ENCODE measurements at places on chromosomes 1 and 21.
A peak's percentile ranks its signal among the peaks of the same experiment; 100 is the strongest.

GRCh38 chr1:210207597-210208450 is 24.8 kb upstream of the SERTAD4 start:
- DNase-seq = no peak

GRCh38 chr1:17915511-17916197 is 160.5 kb downstream of the ACTL8 start:
- no peak for DNase-seq

- DNase-seq = no peak
These were observed 31.6 kb downstream of the DOP1B start for GRCh38 chr21:36188081-36188681.

GRCh38 chr1:162721471-162721870 is 69.0 kb upstream of the HSD17B7 start:
- DNase-seq = no peak

DNA sequence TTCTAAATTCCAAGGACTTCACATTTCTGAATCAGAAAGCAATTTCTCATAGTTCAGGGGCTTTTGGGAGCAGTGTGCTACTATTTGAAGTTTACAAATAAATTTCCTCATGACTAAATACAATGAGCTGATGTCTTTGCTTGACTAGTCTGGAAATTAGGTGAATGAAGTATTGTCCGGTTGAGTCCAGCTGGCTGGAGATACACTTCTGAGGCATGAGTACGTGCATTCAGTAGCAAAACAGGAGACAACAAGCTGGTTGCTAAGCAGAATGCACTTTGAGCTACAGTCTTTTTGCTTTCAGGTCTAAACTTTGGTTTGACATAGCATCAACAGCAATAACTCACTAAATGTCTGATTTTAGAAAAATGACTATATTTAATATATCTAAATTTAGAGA is 27.1 kb downstream of the ZNHIT6 start:
- no peak for DNase-seq

DNA sequence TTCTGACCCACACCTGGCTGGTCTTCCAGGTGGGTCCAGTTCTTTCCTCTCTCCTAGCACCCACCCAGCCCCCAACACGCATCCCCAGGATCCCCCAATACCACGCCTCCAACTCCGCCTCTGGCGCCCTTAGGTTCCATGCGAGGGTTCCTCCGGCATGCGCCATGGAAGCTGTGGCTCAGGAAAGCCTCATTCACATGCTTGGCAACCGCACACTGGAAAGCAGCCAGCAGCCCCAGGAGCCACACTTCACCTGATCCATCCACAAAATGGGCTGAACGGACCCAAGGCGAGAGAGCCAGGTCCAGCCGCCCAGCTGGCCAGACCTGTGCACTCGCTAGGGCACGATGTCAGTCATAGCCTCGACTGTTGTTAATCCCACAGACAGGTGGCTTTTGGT is 161.2 kb downstream of the PSMG1 start:
- no peak for DNase-seq

- no peak for DNase-seq
These were observed 186.5 kb downstream of the DSCAM start for GRCh38 chr21:40660461-40660860.

GRCh38 chr21:46122758-46123683 is 25.1 kb downstream of the COL6A2 start:
- no peak for DNase-seq

DNA sequence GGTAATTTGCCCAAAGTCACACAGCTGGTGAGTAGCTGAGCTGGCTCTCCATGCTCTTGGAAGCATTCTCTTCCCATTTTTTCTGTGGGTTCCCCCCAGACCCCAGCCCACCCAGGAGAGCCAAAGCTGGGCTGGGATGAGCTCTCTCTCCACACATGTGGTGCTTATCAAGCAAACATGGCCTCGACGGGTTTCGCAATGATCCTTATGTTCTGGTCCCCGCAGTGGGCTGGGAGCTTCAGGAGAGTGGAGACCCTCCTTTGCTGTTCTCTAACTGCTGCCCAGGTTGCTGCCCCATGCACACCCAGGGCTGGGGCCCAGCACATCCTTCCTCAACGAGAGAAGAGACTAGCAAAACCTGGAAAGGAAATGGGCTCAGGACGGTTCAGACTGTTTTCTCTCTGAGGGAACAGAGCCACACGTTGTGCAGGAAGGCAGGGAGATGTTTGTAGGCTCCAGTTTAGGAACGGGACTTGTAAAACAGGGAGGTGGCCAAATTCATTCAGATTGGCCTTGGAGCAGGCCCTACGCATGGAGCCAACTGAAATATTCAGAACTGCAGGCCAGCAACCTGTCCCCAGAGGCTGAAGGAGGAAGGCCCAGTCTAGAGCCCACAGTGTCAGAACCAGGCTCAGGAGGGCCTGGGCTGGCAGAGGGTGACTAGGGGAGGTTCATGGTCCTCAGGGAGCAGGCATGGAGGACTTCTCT is 27.2 kb upstream of the CSF1 start:
- DNase-seq = no peak

DNA sequence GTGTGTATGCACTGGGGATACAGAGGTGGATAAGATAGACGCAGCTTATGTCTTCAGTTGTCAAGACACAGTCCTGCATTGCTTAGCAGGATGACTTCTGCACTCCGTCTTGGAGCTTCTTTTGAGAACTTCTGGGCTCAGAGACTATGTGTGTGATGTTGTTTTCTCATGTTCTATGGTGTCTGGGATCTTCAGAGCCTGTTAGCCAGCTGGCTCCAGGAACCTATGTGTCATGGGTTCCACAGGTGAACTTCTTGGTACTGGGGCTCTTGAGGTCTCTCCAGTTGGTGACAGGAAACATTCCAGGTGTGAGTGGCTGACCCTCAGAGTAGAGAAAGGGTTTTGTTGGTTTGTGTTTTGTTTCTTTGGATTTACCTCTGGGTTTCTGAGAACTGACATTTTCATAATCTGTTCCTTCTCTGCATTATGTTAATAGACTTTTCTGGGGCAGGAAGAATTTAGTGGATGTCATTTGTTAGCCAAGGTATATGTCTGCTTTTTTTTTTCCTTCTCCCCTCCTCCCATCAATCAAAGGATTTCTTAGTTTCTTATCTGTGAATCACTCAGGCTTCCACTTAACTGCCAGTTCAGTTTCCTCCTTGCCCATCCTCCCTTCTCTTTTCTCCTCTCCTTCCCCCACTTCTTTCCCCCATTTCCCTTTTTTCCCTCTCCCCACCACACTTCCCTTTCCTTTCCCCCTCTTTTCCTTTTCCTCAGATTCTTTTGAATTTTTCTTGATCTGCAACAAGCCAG is 18.1 kb downstream of the FGGY start:
- no peak for DNase-seq

GRCh38 chr1:228142701-228143136 is 2.6 kb downstream of the GUK1 start:
- no peak for DNase-seq

DNA sequence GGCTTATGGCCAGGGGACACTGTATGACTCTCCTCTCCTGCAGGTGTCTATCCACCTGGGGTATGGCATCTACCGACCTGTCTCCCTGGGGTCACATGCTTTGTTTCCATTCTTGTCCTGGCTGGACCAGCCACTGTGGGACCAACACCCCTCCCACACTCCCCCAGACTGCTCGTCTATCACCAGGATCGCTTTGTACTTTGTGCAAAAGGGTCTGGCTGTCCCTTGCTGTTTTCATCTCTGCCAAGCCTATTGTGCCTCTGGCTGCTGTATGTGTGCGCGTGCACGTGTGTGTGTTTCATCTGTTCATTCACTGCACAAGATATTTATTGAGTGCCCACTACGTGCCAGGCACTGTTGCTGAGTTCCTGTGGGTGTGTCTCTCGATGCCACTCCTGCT is 25.5 kb downstream of the ETNK2 start:
- no peak for DNase-seq

DNA sequence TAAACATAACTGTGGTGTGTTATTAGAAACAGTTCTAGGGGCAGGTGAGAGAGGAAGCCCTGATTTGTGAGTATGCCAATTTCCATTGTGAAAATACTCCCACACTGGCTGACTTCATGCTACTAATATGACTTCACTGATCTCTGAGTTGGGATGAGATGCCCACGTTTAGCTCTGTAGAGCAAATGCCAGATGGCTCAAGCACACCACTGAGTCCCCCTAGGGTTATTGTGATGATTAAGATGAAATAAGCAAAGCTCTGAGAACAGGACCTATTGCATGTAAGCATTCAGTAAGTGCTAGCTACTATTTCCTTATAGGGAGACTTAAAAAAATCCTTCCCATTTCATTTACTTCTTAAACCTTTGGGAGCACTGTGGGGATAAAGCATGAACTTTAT is 117.6 kb downstream of the CENPF start:
- no peak for DNase-seq

DNA sequence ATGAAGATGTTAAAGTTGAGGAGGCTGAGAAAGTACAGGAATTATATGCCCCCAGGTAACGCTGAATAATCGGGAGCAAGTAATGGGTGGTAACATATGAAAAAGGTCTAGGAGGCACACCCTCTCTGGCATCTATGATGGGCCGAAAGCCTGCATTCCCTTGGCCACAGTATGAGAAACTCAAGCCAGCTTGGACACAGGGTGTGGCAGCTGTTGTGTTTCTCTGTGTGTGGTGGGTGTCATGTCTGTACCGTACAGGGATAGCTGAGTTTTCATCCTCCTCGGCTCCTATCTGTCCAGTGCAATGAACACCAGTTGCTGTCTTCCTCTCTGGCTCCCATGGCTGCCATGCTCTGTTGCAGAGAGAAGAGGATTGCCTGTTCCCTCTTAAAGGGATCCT is 32.9 kb downstream of the NBPF3 start:
- no peak for DNase-seq

GRCh38 chr1:67830226-67830625 is 3.0 kb downstream of the GNG12 start:
- DNase-seq = no peak

DNA sequence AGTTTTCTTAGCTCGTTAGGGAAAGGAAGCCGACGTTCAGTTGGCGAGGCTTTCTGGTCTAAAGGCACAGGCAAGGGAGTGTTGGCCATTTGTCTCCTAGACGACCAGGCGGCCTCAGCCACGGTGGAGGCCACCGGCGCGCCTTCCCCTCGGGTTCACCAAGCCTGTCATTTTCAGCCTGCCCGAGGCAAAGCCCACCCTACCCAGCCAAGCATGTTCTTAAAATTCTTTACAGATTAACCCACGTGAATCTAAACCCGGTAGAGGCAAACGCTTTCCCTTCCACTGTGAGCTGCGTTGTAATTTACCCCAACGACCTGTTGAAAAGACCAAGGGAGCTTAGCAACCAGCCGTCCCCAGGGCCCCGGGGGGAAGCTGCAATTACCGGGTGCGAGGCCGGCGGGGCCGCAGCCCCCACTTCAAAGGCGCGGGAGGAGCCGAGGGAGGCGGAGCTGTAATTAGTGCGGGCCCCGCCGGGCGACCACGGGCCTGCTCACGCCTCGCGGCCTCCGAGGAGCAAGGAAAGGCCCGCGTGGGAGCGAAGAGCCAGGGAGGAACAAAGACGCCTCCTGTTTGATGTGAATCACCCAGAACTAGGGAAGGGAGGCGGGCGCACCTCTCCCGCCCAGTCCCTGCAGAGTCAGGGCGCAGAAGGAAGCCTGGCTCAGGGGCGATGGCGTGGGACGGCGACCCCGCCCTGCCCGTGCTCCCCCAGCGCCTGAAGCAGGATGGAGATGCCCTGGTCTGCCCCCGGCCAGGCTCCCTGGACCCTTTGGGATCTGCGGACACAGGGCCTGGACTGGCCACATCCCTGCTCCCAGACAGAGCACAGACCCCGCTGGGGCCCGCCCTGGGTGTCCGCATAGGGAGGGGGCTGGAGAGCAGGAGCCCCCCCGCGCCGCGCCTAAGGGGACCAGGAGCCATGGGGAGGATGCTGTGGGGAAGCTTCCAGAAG is 12.1 kb upstream of the TSPEAR start:
- DNase-seq = peak; percentile 27

- no peak for DNase-seq
These were observed 5.1 kb downstream of the LDLRAD1 start for GRCh38 chr1:54012863-54013262.

GRCh38 chr1:53183095-53183990 is 13.3 kb upstream of the CPT2 start:
- no peak for DNase-seq

- DNase-seq = no peak
These were observed 22.8 kb upstream of the LBR start for GRCh38 chr1:225450491-225451191.

GRCh38 chr21:16011719-16012118 is 281.9 kb downstream of the USP25 start:
- no peak for DNase-seq

DNA sequence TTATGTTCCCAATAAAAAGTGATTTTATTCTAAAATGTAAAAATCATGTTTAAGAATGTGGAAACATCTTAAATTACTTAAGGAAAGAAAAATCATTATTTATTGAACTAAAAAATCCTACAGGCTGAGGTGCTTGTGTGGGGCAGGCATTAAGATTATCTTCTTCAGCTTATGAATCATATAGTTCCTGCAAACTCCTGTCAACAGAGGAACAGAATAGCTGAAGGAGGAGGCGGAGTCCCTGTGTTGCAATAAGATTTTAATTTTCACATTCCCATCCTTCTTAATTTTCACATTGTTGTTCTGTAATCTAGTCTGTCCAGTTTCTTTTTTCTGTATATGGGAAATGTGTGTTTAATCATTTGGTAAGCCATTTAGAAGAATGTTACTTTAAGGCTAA is 20.6 kb upstream of the OLFML3 start:
- DNase-seq = no peak

- no peak for DNase-seq
These were observed 1.8 kb upstream of the DUSP12 start for GRCh38 chr1:161747801-161748200.

GRCh38 chr1:202159534-202160371 is 649 bp downstream of the PTPN7 start:
- DNase-seq = peak; percentile 68

DNA sequence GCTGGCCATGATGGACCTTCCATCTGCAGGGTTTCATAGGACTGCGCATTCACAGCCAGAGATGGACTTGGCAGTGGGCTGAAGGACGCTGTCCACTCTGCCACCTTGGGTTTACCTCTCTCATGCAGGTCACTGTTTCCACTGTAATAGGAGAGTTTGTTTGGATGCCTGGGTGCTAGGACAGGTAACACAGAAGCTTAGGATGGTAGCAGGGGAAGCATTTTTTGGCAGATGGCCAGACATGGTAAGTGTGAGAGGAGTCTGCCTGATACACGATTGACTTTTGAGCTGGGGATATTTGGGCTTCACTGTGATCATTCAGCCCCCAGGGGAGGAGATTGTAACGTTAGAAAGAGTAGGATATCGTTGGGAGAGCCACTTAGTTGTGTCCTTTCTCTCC is 11.8 kb downstream of the PSEN2 start:
- DNase-seq = peak; percentile 28

DNA sequence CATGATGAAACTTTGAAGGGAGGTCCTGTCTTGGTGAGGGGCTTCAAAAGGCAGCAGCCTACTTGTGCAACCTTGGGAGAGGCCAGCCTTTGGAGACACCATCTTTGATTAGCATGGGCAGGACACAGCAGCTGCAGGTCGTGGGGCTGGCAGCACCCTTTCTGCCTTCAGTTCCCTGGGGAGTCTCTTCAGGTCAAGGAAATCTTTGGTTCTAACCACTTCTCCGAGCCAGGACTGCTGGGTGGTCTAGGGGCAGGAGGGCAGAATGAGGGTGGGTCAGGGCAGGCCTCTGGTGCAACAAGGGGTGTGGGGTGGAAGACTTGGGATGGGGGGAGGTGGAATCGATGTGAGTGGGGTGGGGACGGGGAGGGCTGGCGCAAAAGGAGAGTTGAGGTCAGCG is 269.7 kb downstream of the FOXD2 start:
- DNase-seq = no peak

All from CD4-positive, alpha-beta T cell treated with Interleukin-21 for 1 hour (primary cell).